ENCODE measurements at places on chromosomes 5 and 9.

- DNase-seq: no peak
These were observed 29.0 kb downstream of the PITX1 start for GRCh38 chr5:135005076-135005475.

- no peak for DNase-seq
These were observed 15.6 kb upstream of the COL5A1 start for GRCh38 chr9:134626069-134626423.

DNA sequence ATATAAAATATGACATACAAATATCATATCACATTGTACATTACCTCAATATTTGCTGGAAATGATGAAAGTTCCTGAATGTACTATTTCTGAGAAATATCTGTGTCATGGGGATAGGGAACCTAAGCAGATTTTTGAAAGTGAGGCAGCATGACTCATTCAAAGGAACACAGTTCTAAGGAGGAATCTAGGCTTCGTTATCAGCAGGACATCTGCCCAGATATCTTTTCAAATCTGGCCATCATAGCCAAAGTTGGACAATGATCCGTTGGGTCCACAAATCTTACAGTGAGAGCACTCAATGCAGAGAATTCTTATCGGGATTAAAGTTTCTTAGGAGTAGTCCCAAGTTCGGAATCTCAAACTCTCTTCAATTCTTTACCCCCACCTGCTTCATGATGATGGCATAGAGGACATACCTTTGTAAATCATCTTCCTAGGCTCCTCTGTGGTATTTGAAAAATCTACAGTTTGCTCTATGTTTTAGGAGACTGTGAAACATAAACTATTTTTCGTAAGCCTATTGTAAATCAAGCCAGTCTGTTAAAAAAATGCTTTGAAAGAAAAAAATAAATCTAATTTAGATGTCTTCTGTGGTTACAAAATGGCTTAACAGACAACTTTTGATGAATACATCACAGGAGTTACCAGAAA is 29.4 kb upstream of the ALDH1A1 start:
- DNase-seq: no peak

- DNase-seq: no peak
These were observed 623.3 kb downstream of the HINT1 start for GRCh38 chr5:130541617-130542221.

GRCh38 chr9:21110708-21111576 is 30.7 kb downstream of the IFNW1 start:
- DNase-seq: no peak

- no peak for DNase-seq
These were observed 116.6 kb upstream of the ADAMTSL1 start for GRCh38 chr9:18357321-18357720.

DNA sequence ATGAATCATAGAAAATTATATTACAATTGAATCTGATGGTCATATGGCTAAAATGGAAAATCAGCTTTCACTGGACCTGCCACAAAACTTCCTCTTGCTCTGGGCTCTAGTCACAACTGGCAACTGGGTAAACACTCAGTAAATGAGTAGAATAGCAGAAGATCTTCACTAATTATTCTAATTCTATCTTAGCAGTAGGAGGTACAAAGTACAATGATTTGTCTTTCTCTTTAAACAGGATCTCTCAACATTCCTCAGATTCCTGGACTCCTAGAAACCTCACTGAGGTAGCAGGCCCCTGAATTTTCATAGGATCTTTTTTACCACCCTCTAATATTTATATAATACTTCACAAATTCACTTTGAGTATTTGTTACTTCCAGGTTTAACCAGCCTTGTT is 239.9 kb upstream of the SMARCA2 start:
- no peak for DNase-seq

DNA sequence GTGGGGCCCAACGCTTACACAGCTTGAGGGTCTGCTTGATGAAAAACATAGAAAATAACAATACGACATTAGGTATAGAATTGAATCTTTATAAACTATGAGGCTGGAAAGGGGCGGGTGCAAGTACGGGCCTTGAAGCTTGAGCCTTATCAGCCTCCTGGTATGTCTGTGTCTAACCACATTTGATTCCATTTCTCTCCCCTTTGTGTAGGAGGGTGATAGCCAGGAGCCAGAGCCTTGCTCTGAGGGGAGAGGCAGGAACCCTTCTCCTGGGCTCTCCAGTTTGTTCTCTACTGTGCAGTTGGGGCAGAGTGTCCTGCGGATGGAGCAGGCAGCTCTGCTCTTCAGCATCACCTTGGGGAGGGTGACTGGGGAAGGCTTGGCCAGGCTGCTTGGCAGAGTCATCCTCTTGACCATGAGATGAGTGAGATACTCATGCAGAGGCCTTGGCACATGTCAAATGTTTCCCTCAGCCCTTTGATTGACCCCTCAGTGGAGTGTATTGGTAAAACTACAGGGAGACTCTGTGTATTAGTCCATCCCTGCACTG is 153.5 kb downstream of the SEMA6A start:
- DNase-seq: no peak

- no peak for DNase-seq
These were observed 27.0 kb downstream of the POU4F3 start for GRCh38 chr5:146365618-146366017.

GRCh38 chr5:170420806-170421412 is 31.7 kb upstream of the KCNMB1 start:
- no peak for DNase-seq

DNA sequence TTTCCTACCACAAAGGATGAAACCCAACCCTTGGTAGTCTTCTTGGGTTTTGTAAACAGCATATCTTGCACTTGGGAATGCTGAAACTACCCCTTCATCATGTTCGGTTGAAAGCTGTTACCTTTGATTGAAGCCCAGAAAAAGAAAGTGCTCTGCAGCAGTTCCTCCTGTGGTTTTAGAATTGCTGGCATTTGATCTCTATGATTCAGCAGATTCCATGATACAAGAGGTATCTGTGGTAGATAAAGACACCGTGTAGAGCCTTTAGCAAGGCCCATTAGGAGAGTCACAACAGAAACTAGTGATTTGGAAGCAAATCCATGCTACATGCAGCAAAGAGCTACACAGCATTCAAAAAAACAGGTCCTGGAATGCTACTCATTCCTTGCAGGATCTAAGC is 557.0 kb downstream of the TLE1 start:
- no peak for DNase-seq

DNA sequence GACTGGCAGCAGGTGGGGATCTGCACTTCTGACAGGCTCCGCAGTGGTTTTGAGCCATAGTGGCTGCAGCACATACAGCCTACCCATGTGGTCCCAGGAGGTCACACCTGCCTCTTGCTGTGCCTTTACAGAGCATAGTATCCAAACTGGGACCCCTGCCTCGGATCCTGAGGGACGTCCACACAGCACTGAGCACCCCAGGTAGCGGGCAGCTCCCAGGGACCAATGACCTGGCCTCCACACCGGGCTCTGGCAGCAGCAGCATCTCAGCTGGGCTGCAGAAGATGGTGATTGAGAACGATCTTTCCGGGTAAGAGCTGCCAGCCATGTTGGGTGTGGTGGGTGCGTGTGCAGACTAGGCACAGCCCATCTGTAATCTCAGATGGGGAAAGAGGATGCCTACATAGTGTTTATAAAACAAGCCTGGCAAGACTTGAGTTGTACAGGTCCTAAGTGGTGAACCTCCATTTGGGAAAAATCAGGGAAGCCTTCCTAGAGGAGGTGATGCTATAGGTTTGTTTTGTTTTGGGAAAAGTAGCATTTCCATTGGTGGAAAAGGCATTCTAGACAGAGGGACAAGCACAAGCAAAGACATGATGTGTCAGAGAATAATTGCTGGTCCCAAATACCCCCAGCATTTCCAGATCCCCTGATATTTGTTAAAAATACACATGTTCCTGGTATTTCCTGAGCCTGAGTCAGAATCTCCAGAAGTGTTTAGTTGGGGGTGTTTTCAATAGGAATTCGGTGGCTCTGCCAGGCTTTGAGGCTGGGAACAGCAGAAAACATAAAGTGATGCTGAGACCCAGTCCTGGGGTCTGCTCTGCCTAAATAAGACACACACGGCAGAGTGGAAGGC is 119.2 kb downstream of the DAB2IP start:
- peak; percentile 43 for DNase-seq

GRCh38 chr9:88751781-88752180 is 216.8 kb downstream of the NXNL2 start:
- DNase-seq: no peak

DNA sequence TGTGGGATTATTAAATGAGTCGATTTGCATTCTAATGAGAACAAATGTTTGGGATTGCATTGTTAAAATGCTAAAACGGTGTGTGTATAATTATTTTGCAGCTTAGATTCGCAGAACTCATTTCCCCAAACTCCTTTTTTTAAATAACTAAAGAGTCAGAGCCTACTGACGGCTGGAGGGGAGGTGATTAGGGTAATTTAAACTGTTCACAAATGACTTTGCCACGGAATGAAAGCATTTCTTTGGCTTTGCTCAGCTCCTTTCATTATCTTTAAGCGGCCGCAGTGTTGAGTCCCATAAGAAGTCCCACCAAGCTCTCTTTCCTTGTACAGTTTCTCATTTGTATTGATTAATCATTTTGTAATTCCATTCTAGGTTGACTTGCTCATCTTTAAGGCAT is 1632.8 kb downstream of the MAT2B start:
- DNase-seq: no peak

- no peak for DNase-seq
These were observed 138.8 kb upstream of the NR4A3 start for GRCh38 chr9:99682870-99683269.

- peak; percentile 1 for DNase-seq
These were observed 218.6 kb downstream of the PJA2 start for GRCh38 chr5:109191153-109191558.

- no peak for DNase-seq
These were observed 71.1 kb upstream of the NFIL3 start for GRCh38 chr9:91494751-91495150.

- DNase-seq: no peak
These were observed 85.6 kb downstream of the PTTG1 start for GRCh38 chr5:160507221-160507721.

GRCh38 chr9:12502520-12502919 is 190.7 kb upstream of the TYRP1 start:
- DNase-seq: no peak

- no peak for DNase-seq
These were observed at the start of gene RASGRF2 for GRCh38 chr5:80959768-80960442. RASGRF2 (plus strand) TSS chr5:80960363; CDS start chr5:80960739, 376 bp downstream.

DNA sequence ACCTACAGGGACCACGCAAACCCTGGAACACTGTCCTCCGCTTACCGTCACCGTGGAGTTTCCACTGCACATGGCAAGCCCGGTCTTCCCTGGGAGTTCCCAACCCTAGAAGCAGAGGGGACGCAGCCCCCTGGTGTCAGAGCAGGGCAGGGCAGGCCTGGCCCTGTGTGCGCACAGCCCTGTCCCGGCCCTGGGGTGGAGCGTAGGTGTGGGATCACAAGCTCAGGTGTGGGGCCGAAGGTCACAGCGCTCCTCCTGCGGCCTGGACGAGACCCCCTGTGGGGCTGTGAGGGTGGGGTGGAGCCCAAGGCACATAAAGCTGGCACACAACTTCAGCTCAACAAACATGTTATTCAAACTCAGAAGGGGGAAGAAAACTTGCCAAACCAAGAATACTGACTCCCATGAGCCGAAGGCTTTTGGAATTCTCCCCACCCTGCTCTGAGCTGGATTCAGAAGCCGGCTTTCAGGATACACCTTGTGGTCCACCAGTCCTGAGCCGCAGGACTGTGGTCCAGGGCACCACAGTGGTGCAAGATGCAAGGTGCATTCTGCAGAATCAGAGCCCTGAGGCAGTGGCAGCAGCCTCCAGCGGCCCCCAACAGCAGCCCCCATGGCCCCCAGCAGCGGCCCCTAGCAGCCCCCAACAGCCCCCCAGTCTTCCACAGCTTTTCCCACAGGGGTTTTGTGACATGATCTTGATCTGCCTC is 11.8 kb upstream of the EXOC3 start:
- no peak for DNase-seq

DNA sequence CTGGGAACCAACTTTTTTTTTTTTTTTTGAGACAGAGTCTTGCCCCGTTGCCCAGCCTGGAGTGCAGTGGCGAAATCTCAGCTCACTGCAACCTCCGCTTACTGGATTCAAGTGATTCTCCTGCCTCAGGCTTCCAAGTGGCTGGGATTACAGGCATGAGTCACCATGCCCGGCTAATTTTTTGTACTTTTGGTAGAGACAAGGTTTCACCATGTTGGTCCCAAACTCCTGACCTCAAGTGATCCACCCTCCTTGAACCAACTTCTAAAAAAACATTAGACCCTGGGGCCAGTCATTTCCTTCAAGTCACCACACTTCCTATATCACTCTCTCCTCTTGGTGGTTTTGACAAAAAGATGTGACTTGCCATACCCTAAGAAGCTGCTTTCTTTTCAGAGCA is 10.9 kb upstream of the SHROOM1 start:
- no peak for DNase-seq

DNA sequence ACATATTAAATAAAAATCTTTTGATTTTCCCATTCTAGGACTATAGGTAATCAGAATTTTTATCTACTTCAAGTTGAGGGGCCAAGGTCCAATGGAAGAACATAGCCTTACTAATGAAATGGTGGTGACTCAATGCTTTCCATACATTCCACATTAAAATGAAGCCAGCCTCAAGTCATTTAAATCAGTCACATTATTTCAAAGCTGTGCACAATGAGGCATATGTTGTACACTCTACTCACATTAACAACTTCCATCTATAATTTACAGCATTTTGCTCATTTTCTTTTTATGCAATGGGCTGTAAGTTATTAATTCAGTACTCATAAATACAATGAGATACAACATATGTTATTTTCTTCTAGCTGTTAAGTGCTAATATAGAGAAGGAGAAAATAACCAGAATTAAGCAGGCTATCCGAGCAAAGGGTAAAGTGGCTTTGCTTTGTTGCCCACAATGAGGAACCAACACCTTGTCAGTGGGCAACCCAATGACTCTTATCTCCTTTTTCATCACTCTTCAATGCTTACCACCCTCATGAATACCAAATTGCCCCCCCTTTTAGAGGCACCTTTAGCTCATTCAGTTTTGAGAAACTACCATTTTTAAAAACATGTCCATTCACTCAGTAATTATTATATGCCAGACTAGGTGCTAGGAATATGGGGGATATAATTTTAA is 52.4 kb downstream of the TTLL11 start:
- no peak for DNase-seq

GRCh38 chr5:146521403-146522106 is 5.6 kb upstream of the GPR151 start:
- DNase-seq: no peak

DNA sequence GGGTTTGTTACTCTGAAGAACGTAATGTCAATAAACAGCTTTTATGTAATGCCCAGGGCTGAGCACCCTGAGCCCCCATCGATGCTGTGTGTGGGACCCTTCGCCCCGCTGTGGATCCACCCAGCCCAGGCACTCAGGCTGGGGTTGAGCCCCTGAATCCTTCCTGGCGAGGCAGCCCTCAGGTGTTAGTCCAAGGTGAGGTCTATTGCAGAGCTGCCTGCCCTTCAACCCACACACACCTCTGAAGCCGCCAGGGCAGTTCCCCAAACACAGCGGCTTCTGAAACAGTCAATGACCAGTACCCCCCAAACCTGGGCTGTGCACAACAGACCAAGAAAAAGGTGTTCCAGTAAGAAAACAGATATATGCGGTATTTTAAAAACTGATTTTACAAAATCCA is 11.6 kb downstream of the DIPK1B start:
- no peak for DNase-seq
